ENCODE measurements at places on chromosomes 5 and 9.

GRCh38 chr5:35876922-35877321 is 20.2 kb downstream of the IL7R start:
- DNase-seq: peak; percentile 69

- no peak for DNase-seq
Measured at GRCh38 chr5:147686421-147686820, 96.1 kb downstream of the JAKMIP2 start.

DNA sequence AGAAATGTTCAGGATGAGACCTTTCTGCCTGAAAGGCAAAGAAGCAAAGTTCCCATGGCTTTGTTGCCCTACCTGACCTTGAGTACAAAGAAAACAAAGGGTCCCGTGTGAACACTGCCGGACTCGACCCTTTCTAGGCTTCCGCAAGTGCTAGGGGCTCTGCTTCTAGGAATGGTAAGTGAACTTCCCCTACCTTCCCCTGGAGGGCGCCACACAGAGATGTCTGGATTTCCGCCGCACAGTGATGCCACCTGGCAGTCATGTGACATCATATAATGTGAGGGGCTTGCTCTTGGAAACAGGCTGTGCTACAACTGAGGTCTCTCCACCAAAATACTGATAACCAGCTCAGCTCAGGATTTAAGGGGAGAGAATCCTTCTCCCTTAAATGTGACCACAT is 56.6 kb downstream of the HSD17B3 start:
- DNase-seq: no peak

GRCh38 chr9:18466101-18466500 is 7.9 kb upstream of the ADAMTSL1 start:
- peak; percentile 26 for DNase-seq

GRCh38 chr5:135486131-135487036 is 34.2 kb upstream of the TIFAB start:
- DNase-seq: no peak

GRCh38 chr5:78961743-78962142 is 23.4 kb downstream of the ARSB start:
- no peak for DNase-seq

GRCh38 chr5:149162401-149163084 is 21.2 kb downstream of the ABLIM3 start:
- DNase-seq: peak; percentile 52

DNA sequence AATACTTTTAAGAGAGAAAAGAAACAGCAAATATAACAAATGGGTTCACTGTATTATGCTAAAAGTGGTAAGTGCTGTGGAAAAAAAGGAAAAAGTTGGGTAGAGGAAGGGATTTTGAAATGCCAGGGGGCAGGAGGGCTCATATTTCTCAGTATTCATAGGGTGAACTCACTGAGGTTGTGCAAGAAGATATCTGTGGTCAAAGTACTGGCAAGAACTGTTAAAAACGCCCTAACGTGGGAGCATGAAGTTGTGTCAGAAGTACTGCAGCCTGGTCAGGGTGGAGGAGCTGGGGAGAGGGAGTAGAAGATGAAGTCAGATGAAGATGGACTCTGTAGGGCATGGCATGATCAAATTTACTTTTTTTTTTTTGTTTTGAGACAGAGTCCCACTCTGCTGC is 31.2 kb upstream of the SLC28A3 start:
- peak; percentile 97 for DNase-seq

GRCh38 chr9:17761984-17762676 is 183.3 kb downstream of the SH3GL2 start:
- no peak for DNase-seq

DNA sequence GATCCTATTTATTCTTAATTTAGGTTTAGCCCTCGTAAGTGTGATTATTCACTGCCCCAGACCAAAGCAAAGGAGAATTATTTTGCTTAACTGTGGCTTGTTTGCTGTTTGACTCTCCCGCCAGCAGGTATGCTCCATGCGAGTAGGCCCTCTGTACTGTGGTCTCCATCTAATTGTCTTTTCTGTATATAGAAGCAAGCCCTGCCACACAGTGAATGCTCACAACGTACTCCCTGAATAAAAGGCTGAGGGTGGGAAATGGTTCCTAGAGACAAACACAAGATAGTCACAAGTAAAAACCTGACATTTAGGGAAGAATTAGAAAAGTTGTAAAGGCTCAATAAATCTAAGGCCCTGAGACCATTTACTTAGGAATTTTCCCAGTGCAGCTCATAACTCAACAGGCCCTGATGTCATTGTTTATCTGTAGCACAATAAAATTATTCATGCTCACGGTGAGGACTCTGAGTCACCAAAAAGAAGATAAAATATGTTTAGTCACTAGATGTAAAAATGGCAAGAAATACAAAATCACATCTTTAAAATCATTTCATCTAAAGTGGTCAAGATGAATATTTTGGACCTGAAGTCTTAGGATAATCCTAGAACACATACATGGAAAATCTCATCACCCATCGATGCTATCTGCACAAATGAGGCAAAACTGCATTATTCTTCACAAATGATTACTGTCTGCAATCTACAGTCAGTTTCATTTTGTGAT is 473.2 kb downstream of the ENC1 start:
- DNase-seq: peak; percentile 91

DNA sequence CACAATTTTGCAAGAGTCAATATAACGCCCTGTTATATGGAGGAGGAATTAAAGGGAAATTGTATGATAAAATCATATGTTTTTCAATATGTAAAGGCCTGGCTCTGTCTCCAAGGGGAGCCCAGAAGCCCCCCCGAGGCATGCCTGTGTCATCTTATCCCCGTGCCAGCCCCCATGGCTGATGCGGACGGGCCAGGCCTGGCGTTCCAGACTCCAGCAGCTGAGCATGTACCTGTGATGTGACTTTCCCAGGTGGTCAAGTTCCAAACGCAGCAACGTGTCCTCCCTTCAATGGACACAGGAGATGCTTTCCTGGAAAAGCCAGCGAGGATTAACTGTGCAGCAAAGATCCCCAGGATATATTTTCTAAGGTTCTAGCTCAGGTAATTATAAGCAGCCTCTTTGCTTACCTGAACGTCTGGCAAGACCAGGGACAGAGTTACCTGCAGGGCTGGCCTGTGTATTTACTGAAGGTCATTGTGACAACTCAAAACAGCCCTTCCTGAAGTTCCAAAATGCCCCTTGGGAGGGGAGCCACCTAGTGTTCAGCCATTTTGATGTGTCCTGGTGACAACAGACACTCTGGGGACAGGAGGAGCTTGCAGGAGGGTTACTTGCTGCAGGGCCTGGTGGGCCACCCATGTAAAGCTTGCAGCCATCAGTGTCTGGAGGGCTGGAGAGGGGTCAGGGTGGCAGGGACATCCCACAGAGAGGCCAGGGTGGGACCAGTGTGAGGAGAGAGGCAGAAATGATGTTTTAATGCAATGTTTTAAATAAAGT is 53.3 kb upstream of the RNU6ATAC start:
- DNase-seq: no peak

GRCh38 chr5:108233617-108234155 is 148.2 kb downstream of the FBXL17 start:
- DNase-seq: peak; percentile 8

GRCh38 chr9:97507428-97507984 is 6.0 kb downstream of the TMOD1 start:
- DNase-seq: no peak

GRCh38 chr5:60503771-60504170 is 196.2 kb downstream of the DEPDC1B start:
- no peak for DNase-seq

DNA sequence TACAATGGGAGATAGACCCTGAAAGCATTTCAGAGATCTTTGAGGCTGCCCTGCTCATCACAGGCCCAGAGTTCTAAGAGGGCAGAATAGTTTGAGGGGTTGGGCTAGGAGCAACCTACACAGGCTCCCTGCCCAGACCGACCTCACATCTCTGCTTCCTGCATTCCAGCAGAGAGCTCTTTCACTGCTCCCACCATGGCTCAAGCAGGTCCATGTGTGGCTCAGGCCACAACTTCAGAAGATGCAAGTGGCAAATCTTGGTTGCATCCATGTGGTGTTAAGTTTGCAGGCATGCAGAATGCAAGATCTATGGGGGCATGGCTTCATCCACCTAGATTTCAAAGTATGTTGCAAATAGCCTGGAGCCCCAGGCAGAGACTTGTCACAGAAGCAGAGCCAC is 39.0 kb downstream of the GDA start:
- no peak for DNase-seq

GRCh38 chr5:105259581-105260217 is 1697.1 kb upstream of the NUDT12 start:
- no peak for DNase-seq

DNA sequence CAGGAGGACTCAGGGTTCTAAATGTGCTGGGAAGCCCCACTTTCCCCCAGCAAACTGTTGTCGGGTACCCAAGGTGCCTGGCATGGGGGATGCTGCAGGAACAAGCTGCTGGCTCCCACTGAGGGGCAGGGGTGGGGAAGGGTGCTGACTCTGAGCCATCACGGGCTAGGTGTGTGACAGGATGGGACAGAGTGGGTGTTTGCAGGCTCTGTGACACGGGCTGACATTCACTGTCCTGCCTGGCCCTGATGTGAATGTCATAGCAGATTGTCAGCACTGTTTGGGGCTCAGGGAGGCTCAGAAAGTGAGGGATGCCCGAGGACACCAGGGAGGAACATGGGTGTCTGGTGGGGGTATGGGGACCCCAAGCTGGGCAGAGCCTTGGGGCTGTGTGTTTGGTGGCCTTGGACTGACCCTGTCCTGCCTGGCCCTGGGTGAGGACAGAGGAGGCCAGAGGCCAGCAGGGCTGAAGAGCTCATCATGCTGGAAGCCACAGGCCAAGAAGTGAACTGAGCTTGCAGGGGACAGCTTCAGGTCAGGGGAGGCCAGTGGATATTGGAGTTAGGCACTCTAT is 20.6 kb downstream of the WNK2 start:
- DNase-seq: no peak

DNA sequence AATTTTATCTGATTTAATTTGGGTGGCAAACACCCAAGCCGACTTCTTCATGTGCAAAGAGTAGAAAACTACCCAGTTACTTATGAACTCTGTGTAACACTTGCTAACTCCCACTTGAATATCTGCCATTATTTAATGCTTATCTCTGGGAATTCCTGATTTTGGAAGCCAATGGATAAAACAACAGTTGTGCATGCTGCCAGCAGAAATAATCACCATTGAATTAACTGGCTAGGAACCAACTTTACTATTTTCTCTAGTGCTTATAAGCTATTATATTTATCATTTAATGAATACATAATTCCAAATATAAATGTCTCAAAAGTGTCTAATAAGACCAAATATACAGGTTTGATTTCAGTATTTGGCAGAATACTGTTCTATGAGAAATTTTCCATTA is 85.7 kb downstream of the IZUMO3 start:
- DNase-seq: no peak

DNA sequence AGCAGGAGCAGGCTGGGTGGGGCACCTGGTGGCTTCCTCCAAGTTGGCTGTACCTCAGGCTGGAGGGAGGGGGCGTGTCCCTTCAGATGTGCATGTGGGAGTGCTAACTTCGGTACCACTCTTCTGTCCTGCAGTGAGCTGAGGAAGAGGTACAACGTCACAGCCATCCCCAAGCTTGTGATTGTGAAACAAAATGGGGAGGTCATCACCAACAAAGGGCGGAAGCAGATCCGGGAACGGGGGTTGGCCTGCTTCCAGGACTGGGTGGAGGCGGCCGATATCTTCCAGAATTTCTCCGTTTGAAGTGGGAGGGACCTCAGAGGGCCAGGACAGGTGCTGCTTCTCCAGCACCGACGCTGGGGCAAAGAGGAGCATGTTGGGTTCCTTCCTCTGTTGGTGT is 9.3 kb downstream of the NXNL2 start:
- no peak for DNase-seq

DNA sequence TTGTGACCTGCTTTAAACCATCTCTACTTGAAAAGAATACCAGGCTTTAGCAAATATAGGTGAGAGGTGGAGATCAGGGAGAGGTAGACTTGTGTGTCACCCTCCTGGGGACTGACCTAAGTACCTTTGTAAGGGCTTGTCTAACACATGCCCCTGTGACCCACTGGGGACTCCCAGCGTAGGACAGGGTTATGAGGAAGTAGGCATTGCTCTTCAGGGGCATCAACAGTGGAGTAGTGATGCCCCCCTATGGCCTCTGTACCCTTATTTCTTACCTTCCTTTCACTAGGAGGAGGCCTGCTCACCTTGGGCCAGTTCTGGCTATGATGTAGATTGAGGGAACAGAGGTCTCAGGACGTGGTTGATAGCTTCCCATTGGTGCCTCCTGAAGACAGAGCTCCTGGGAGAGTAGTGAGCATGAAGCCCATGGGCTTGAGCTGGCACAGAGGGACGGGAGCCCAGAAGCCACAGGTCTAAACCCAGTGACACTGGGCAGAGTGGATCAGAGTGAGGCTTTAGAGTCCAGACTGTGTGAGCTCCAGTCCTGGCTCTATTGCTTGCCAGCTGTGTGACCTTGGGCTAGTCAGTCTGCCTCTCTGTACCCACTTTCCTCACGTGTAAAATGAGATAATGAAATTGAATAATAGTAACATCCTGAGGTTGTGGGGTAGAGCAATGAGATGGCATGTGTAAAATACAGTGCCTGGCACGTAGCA is 191.7 kb downstream of the AOPEP start:
- no peak for DNase-seq

- DNase-seq: no peak
Measured at GRCh38 chr5:139103762-139104161, 94.4 kb downstream of the SIL1 start.
